ENCODE measurements at places on chromosomes 3 and 15.

DNA sequence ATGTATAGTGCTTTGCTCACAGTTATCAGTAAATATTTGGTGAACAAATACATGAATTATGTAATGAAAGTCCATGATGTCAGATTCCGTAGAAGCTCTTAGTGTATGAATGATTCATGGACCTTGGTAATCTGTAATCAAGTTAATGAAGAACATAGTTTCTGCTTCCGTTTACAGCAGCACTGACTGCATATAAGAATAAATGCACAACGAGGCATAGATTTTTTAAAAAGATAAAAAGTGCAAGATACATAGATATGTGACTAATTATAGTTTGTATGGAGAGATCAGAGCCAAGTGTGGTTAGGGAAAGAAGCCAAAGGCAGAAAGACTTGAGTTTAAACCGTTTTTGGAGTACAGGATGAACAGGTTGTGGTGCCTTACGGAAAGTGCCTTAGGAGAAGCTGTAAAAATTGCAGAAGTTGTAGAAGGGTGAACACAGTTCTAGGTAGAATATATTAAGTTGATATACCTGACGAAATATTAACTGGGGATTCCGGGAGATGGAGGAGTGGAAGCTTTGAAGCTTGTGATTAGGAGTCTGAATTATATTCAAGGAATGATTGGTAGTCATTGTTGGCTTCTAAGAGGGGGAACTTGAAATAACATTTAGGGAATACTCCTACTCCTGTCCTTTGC, 293.1 kb downstream of the NLGN1 start:
- DNase-seq = peak; percentile 39

- DNase-seq = no peak
These were observed 1195.9 kb downstream of the ROBO2 start for GRCh38 chr3:78235841-78236240.

- DNase-seq = no peak
These were observed 39.3 kb downstream of the SLITRK3 start for GRCh38 chr3:165156757-165157420.

DNA sequence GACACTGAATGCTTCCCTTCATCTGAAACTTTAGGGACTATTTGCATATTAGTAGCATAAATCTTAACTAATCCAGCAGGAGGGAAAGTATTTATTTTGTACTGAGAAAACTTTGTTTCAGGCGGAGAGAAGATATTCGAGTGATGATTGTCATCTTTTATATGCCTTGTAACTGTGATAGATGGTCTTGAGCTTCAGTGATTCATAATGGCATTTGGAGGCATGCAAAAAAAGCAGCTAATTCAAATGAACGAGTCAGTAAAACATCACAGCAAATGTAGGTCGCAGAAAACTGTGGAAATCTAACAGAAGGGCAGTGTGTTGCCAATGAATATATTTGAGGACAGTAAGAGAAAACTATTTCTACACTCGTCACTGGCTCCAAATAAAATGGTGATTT, 643.7 kb upstream of the NAALADL2 start:
- peak; percentile 12 for DNase-seq

- no peak for DNase-seq
These were observed 2.4 kb downstream of the MUC4 start for GRCh38 chr3:195809291-195809785.

DNA sequence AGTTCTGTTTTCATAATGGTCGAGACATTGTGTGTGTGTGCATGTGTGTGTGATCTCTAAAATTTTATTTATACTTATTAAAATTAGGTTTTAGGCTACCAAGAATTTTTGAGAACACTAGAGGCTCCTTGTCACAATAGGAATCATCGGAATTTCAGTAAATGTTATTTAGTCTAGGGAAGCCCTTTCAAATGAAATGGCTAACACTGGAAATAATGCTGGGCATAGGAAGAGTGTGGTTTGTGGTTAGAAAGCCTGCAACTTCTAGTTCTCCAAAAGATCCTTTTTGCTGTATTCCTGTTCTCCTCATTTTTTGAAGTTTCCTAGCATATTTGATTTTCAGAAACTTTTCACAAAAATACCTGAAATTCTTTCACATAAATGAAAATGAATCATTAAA, 92.5 kb upstream of the MBNL1 start:
- peak; percentile 76 for DNase-seq

GRCh38 chr3:138740072-138740471, 94.7 kb downstream of the PIK3CB start:
- DNase-seq = no peak

DNA sequence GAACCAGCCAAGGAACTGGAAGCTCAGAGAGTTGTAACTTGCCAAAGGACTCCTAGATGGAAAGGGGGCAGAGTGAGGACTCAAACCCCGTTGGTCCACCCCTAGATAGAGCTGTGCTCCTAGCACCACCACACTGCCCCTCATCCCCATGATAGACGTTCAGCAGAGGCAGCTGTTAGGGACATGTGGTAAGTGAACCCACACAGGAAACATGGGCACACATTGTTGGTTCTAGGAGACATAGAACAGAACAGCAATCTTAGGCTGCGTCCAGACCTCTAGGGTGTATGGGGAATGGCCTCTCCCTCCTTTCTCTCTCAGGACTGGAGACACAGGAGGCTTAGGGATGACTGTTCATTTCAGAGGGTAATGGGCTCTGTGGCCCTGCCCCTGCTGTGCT, 102.7 kb downstream of the ANP32A start:
- DNase-seq = no peak

DNA sequence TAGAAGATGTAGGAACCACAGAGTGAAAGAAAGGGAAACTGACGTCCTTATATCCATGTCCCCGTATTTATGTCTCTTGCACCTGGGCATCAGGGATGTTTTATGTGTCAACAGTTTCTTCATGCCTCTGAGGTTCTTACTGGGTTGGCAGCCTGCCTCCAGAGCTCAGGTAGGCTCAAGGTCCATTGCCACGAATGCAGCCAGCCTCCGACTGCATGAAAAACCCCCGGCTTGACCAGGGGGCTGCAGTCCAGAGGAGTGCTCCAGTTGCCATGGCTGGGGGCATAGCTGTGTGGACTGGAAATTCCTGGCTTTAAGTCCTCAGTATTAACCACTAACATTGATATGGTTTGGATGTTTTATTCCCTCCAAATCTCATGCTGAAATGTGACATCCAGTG, 2.8 kb upstream of the CSPG5 start:
- no peak for DNase-seq

- peak; percentile 67 for DNase-seq
These were observed 5.5 kb upstream of the GP5 start for GRCh38 chr3:194404365-194405140.

DNA sequence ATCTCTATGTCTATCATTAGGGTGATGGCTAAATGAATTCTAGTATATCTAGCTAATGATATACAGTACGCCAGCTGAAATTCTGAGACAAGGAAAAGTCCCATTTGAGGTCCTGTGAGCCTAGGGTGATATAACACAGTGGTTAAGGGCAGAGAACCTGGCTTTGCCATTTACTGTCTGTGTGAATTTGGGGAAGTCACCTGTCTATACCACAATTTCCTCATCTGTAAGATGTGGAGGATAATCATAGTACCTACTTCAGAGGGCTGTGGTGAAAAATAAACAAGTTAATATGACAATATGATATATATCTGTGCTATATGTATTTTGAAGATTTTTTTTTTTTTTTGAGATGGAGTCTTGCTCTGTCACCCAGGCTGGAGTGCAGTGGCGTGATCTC, 9.8 kb upstream of the ANKDD1A start:
- no peak for DNase-seq

DNA sequence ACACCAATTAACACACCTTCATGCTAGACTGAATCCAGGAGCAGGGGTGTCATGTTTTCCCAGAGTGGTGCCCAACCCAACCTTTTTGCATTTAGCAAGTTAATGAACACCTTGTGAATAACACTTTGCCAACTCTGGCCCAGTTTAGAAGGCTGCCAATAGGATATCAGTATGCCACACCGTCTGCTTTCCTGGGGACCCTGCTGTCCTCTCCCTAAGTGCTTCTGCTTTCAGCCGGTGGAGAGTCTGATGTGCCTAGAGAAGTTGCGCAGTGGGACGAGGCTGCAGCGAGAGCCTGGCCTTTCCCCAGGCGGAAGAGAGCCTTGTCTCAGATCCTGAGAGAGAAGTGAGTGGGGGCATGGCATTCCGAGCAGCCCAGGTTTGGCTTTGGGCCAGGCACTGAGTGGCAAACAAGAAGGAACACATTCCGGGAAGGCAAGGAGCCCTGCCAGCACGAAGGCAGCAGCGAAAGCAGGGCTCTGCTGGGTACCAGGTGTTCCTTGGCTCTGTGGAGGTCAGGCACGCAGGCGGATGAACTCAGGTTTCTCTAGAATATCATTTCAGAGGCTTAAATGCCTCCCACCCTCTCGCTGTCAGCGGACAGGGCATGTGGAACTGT, 36.9 kb downstream of the SENP8 start:
- peak; percentile 37 for DNase-seq

DNA sequence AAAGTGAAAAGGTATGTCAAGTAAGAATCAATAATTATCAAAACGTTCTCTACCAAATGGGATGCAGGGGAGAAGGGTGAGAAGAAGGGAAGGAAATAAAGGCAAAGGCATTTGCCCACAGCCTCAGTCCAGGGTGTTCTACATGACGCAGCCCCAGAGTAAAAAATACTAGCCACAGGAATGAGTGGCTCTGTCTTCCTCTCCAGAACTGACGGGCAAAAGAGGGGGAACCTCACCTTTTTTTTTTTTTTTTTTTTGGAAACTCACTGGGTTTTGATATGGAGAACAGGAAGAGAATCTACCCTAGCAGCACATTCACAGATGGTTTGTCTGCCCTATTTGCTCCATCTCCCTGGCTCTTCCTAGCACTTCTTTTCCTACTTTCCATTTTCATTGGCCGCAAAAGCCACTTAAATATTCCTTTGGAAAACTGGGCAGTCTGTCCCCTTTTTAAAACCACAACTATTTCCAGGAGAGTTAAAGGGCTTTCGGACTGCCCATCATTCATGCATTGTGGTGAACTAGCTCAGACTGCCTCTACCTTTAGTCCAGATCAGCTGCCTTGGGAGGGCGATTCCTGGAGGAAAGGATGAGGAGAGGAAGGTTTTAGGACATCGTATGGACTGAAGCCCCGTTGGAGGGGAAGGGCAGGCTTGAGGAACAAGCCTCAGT, 28.2 kb downstream of the B3GNT5 start:
- no peak for DNase-seq

GRCh38 chr3:29481249-29481648, 200.4 kb downstream of the RBMS3 start:
- no peak for DNase-seq

DNA sequence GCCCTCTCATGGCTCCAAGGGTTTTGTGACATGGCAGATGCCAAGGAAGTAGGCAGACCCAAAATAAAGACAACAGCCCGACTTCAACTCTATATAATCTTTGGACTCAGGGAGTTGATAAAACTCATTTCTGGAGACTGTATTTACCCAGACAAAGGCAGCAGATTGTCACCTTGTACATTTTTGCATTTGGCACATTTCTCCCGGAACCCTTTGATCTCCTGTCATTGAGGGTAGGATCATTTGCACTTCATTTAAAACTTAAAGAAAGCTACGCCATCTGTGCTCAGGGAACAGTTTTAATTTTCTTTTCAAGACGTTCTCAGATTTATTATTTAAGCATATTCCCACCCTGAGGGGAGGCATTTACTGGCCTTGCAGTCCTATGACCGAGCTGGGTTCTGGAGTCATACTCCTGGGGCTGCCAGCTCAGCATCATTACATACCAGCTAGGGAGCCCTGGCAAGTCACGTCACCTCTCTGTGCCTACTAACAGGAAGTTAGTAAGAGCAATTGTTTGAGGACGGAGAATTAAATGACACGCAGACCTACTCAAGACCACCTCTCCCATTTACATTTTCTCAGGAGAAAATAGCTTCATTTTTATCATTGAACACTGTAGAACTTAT, 5.9 kb downstream of the CDCP1 start:
- peak; percentile 61 for DNase-seq

GRCh38 chr15:75023872-75024636, 664 bp downstream of the PPCDC start:
- peak; percentile 48 for DNase-seq

Data from AG10803 (cell line).